ENCODE measurements at places on chromosomes 13 and 19.

GRCh38 chr13:97100821-97101220 lies 106.5 kb upstream of the OXGR1 start:
- no peak for DNase-seq

- no peak for DNase-seq
Observed at GRCh38 chr13:87923753-87924152, 252.6 kb downstream of the SLITRK5 start.

DNA sequence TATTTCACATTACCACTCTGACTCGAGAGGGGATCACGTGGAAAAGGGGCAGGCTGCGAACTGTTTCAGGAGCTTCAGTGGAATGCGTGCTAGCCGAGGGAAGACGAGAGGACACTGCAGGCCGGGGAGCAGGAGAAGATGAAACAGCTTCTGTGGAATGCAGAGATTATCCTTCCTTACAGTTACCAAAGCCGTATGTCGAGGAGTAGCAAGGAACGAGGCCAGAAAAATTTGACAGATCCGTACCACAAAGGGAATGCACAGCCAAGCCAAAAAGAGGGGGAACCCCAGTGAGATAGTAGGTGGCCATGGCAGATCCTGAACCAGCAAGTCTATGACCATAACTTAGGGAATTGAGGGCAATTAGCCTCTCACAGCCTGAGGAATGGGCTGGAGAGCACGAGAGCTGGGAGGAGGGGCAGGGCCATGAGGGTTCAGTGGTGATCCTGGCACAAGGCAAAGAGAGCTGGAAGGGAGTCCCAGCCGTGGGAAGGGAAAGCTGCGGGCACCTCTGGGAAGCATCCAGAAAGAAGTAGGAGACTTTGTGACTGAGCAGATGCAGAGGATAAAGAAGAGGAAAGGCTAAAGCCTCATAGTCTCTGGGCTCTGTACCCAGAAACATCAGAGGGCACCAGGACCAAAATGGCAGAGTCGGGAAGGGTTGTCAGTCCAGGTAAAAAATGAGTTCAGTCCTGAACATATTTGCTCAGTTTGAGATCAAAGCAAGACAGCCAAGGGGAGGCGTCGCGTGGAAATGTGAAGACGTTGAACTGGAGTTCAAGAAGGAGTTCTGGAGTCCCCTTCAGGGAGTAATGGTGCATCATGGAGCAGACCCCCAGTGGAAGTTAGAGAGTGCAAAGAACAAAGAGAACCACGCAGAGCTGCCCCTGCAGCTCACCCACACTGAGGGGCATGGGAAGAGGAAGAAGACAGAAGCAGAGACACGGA lies 5.1 kb downstream of the COL4A1 start:
- no peak for DNase-seq

GRCh38 chr19:58108546-58108817 lies 10.5 kb upstream of the ZSCAN18 start:
- no peak for DNase-seq

GRCh38 chr13:29937841-29938240 lies 87.4 kb upstream of the UBL3 start:
- no peak for DNase-seq

GRCh38 chr19:30119180-30119908 lies 177.3 kb downstream of the URI1 start:
- no peak for DNase-seq

DNA sequence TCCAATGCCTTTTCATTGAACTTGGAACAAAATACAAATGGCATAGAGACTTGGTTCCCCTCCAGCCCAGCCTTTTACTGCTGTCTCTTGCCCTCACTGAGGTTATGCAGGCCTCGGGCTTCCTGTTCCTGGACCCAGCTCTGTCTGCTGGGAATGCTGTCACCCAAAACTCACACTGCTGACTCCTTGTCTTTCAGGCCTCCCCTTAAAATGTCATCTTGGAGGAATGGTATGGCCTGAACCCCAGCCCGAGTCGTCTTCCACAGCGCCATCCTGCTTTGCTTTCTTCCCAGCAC lies 9.7 kb upstream of the ANKRD10 start:
- DNase-seq, result no peak

DNA sequence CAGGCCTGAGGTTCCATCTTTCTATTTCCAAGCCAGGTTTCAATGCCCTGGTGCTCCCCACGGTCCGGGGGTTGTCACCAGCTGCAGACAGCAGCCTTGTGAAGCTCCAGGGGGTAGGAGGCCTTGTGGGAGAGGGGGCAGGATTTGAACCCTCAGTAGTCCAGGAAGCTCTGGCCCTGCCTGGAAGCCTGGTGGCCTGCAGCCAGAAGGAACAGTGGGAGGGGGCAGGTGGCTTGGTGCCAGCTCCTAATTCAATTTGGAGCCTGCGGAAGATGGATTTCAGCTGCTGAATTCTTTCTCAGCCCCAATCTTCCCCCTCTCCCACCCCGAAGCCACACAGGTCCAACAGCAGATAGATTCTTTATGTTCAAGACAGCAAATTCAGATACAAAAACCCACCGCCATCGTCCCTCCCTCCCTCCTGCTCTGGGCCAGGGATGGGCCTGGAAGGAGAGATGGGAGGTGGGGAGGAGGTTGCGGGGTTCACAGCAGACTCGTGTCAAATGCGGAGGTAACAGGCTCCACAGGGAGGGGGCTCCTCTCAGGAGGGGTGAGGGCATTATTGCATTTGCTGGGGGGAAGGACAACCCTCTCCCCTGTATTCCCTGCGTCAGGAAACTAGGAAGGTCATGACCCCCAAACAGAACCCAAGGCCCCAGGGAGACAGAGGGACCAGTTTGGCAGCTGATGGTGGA lies 2.4 kb upstream of the PTGER1 start:
- DNase-seq, result no peak

DNA sequence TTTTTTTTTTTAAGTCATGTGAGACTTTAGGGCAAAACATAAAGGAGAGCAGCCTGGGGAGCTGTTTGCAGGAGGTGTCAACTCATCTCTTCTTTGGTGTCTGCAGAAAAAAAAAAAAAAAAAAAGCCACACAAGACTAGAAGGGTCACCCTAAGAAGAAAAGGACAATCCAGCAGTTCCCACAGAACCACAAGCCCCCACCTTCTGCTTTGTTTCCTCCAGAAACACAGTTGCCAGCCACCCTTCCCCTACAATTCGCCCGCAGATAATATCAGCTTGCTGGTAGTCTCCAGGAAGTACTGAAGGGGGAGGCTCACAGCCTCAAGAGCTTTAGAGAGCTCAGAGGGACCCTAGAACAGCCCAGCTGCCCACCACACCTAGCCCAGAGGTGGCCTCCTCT lies 22.3 kb upstream of the ZBTB7A start:
- DNase-seq, result no peak

DNA sequence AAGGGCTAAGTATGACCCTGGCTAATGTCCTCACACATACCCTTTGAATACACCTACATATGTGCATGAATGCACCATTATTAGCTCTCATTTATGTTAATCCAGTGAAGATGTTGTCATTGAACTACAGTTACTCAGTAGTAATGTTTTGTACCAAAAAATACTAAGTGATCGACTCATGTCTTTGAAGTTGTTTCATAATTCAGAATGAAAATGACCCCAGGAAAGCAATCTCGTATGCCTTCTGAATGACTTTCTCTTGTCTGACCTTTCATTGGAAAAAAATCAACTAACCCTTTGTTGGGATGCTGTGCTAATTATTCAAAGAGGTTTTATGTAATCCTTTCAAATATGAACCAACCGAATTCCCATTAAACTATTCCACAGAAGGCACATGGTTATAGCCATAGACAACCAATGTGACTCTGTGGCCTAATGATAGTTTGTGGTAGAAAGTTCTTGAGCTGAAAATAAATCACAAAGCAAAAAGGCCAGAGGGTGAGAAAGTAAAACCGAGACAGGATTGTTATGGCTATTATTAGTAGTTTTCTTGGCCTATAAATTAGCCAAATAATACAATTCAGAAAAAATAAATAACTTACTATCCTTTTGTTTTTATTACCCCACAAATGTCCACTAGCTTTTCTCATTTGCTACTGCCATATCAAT lies 86.8 kb upstream of the STARD13 start:
- DNase-seq, result no peak

GRCh38 chr13:46232281-46232680 lies 20.6 kb downstream of the LRRC63 start:
- DNase-seq, result no peak

- DNase-seq, result no peak
Observed at GRCh38 chr19:4376028-4376670, 24.2 kb downstream of the SH3GL1 start.

GRCh38 chr19:1287354-1288225 lies 1.9 kb downstream of the EFNA2 start:
- no peak for DNase-seq

DNA sequence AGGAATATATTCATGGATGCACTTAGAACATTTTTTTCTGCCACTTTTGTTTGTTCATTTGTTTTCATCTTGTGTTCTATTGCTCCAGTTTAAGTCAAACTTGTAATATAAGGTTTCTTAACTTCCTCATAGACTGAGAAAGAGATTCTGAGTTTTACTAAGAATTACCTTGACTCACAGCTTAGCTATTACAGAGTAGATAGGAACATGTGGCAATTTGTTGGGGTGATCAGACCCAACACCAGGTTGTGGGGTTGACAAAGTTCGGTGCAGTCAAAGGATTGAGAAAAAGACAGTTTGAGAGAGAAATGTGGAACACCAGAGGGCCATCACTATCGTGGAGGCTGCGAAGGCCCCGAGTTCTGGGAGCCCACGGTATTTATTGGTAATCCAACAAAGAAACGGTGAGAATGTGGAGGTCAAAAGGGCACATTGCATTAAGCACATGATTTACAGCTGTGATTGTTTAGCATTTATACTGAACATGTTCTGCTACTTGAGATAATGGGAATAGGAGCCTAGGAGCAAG lies 2526.0 kb downstream of the PCDH9 start:
- no peak for DNase-seq

DNA sequence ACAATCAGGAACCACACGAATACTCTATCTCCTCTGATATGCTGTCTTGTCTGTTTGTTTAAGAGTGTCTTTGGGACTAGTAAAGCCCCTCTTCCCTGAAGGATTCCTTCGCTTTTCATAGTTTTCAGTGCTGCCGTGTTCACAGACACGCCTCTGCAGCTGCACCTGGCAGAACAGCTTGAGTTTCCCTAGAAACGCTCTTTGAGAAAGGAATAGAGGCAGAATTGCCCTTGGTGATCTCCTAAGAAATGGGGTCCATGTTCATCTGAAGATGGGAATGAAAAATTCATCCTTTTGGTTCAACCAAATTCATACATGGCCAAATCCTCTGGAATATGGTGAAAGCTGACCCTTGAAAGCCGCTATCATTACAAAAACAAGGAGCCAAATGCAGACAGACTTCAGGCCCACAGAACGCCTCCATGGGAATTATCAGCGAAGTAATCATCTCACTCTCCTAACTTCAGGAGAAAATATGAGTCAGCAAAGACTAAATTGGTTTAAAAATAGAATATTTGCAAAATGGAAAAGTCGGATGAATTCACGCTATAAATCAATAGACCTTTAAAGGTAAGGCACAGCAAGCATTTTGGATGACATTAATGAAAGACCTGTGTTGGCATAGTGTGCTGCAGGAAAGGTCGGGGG lies 5.5 kb downstream of the SACS start:
- no peak for DNase-seq

Measured in T follicular helper cell (primary cell).